ENCODE measurements at places on chromosomes 3 and 15.

DNA sequence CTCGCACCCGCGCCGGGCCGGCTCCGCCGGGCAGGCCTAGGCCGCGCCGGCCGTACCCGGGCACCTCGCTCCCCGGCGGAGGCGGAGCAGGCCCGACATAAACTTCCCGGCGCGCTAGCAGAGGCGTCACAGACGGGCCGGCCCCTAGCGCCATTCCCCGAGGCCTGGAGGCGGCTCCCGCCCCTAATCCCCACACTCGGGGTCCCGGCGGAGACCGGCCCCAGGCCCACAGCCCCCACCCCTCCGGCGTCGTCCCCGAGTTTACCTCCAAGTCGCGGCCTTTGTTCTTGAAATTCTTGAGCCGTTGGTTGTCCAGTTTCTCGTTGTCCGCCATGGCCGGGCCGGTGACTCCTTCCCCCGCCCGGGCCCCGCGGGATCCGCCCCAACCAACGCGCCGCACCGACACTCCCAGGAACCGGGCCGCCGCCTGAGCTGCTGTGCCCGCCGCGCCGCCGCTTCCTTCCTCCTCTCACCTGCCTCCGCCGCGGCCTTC lies 376 bp downstream of the KPNA4 start:
- DNase-seq, result no peak

DNA sequence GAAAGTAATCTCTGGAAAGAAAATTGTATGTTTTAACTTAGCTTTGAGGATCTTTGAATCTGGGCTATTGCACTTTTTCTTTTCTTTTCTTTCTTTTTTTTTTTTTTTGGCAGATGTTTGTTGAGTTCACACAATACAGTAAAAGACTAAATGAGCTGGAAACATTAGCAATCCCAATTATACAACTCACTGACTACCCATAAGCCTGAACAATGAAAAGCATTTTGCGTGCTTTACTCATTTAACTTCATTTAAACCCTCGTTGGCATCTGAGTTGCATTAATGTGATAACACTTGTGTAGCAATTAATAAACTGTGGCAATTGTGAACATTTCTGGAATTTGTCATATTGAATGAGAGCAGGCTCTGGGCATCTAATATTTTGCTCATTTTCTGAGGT lies 269.4 kb upstream of the RBMS3 start:
- DNase-seq, result no peak

DNA sequence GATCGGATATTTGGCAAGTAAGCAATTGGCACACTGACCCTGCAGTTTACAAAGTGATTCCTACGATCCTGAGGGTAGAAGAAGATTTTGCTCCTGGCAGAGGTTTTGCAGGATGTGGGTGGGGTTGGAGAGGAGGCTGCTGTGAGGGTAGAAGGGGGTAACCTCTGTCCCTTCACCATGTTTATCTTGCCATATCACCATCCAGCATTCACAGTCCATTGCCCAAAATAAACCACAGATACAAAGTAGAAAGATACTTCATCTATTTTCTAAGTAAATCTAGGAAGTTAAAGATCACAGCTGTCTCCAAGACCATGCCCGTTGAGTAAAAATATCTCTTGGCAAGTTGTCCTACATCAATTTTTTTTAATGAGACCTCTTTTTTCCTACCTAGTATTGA lies 51.6 kb downstream of the LIPC start:
- DNase-seq, result no peak

DNA sequence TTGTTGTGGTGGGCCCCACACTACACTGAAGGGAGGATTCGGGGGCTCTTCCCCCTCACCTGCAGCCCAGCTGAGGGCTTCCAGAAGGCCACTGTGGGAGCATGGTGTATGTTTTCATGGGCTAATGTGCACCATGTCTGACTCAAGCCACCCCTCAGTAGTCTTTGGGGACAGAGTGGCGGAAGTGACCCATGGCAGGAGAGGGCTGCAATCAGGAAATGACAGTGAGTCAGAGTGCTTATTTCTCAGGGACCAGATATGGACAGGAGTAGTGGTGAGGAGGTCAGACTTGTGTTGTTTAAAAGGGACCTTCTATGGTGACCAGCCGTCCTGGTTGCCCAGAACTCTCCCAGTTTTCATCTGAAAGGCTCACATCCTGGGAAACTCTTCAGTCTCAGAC lies 32.8 kb upstream of the SLC9A9 start:
- no peak for DNase-seq

- DNase-seq, result no peak
These were observed 479.1 kb downstream of the ZBBX start for GRCh38 chr3:166900866-166901577.

- no peak for DNase-seq
These were observed 40.9 kb upstream of the CCR2 start for GRCh38 chr3:46312991-46313390.

DNA sequence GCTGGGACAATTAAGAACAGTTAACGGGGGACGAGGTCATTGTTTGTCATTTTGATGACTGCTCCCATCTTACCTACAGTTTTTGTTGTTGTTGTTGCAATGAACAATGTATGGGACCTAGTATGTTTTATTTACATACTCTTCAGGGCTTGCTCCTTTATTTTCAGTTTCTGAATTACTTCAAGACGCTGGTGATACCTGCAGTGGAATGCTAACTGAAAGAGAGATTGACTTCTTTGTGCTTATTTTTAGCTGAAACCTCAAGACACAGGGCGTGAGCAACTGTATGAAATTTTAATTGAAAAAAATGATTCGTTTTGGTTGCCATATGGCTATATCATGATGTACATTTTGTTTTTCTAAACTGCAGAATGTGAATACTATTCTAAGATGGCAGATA lies 297.9 kb downstream of the EDEM1 start:
- no peak for DNase-seq

GRCh38 chr3:175307642-175308041 lies 448.5 kb downstream of the NAALADL2 start:
- DNase-seq, result no peak

DNA sequence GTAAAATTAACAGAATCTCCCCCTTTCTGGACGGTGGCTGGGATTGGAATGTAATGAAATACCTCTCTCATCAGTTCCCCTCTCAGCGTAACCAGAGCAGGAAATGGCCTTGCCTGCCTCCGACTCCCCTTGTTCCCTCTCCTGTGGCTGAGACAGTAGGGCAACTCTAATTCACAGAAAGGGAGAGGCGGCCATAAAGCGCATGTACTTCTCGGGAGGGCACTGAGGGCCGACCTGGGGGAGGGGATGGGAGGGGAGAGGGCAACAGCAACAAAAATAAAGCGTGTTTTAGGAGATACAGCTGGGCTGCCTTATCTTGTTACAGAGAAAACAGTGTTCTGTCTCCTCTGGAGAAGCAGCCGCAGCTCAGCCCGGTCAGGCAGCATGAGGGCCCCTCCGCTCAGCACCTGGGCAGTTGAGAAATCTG lies 783.3 kb upstream of the ARRDC4 start:
- no peak for DNase-seq

Data from NCI-H1092 (cell line).